ENCODE measurements at places on chromosomes 2 and 18.

DNA sequence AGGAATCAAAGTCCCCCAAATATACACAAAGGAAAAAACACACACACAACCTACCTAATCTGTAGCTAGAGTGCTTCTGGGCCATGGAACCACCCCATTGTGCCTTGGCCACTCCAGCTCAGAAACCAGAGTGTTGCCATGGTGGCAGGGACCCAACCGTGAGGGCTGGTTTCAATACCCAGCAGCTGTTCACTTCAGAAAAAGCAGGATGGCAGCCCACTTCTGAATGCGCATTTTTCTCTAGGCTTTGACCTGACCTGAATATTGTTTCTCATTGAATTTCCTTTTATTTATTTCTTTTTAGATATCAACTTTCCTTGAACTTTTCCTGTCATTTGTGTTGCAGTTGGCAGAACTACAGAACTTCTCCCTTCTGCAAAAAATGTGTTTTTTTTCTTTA, 43.0 kb upstream of the EHBP1 start:
- no peaks in the 10 kb centered on the region for H3K27me3 ChIP-seq
- H3K4me1 ChIP-seq, result peaks cover 5% of the 10 kb centered on the region
- H3K36me3 ChIP-seq, result no peaks in the 10 kb centered on the region
- H3K27ac ChIP-seq, result no peak overlapping the region

GRCh38 chr2:219285894-219286425, 6.8 kb downstream of the DNAJB2 start:
- H3K27me3 ChIP-seq, result no peaks in the 10 kb centered on the region
- no peak overlapping the region for H3K27ac ChIP-seq
- no peak for DNase-seq
- H3K4me1 ChIP-seq, result peaks cover 14% of the 10 kb centered on the region
- peaks cover 12% of the 10 kb centered on the region for H3K36me3 ChIP-seq
- no peak overlapping the region for H3K4me3 ChIP-seq

DNA sequence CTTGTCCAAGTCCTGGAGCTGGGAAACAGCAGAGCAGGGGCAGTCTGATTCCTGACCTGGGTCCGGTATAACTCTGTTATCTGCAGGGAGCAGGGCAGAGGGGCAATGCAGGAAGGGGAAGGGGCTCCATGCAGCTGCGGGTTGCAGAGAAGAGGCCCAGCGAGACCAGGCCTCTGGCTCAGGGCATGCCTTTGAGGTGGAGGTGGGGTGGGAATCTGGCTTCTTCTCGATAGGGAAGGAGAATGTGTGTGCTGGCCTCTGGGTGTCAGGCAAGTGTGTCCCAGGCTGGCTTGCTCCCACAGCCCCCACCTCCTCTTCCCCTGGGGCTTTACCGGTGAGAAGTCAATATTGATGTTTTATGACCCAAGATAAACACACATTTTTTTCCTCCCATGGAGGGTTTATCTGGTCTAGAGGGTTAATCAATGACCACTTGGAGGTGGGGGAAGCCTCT, 187.1 kb upstream of the HAAO start:
- no peak overlapping the region for H3K4me3 ChIP-seq
- H3K27ac ChIP-seq, result no peak overlapping the region
- no peak for DNase-seq
- H3K4me1 ChIP-seq, result peaks cover 7% of the 10 kb centered on the region
- H3K27me3 ChIP-seq, result peaks cover 1% of the 10 kb centered on the region
- no peaks in the 10 kb centered on the region for H3K36me3 ChIP-seq

GRCh38 chr2:110852541-110853263, 120.3 kb downstream of the ACOXL start:
- H3K27ac ChIP-seq, result peak overlapping the region; percentile 40
- peaks cover 83% of the 10 kb centered on the region for H3K4me1 ChIP-seq
- no peaks in the 10 kb centered on the region for H3K36me3 ChIP-seq

DNA sequence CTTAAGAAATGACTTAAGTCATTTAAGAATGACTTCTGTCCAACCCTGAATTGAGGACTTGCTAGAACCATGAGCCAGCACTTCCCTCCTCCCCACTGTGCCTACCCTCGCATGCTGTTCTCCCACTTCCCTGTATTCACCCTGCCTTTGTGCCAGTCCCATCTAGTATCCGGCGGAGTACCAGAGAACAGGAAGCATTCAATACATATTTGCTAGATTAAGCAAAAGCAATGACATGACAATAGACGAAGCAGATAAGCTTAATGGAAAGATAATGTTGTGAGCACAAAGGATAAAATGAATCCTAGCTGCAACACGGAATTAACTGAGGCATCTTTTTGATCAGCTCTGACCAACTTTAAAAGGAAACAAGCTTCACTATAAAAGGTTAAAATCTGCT, 328.5 kb downstream of the TDRD15 start:
- H3K27me3 ChIP-seq, result no peaks in the 10 kb centered on the region
- DNase-seq, result no peak
- no peaks in the 10 kb centered on the region for H3K36me3 ChIP-seq
- no peaks in the 10 kb centered on the region for H3K4me1 ChIP-seq
- H3K4me3 ChIP-seq, result no peak overlapping the region

GRCh38 chr2:174597345-174598047, at the start of gene WIPF1:
TSS of gene WIPF1 (minus strand) at chr2:174597804. CDS start at chr2:174585573, 12,231 bp downstream.
- peak within 1 kb of the TSS; percentile 84 for H3K4me3 ChIP-seq
- peak within 1 kb of the TSS; percentile 93 for H3K27ac ChIP-seq
- H3K36me3 ChIP-seq, result peaks cover 42% of the 10 kb centered on the region
